ENCODE measurements at places on chromosomes 1 and 21. TPM values are rescaled to one million over a fixed set of nuclear protein-coding genes. Genes with fewer than 3 reads are reported as not detected.

TNFRSF8 gene
- total RNA-seq = not detected

ATP1A4 gene
- total RNA-seq = not detected

KDF1 gene
- total RNA-seq = not detected

RAP1GAP gene
- total RNA-seq = 3.8 TPM

CD247 gene
- not detected for total RNA-seq

GRCh38 chr1:155073377-155074242 lies 5.0 kb upstream of the EFNA3 start:
- no peak for DNase-seq

DNA sequence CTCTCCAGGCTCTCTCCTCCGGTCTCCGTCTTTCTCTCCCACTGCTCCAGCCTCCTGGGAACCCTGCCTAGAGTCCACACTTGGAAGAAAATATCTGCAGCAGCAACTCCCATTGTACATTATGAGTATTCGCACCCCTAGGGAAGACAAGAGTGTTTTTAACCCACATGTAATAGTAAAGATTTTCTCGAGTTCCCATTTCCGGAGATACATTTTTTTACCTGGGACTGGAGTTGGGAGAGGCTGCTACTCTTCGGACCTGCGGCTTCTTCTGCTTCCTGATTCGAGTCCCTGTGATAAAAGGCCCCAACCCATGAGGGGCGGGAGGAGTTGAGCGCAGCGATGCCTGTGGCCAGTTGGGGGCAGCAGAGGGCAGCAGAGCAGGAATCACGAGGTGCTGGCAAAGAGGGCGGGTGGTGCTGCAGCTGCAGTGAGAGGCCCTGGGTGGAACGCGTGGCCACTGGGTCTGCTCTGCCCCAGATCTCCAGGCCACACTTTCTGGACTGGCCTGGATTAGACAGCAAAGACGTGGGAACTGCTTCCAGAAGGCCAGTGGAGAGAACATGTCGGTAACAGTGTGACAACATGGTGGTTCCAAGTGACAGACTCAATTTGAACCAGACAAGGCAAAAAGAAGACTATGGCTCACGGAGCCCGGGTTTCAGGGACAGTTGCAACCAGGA lies 221.0 kb upstream of the CSF3R start:
- DNase-seq = no peak

DNA sequence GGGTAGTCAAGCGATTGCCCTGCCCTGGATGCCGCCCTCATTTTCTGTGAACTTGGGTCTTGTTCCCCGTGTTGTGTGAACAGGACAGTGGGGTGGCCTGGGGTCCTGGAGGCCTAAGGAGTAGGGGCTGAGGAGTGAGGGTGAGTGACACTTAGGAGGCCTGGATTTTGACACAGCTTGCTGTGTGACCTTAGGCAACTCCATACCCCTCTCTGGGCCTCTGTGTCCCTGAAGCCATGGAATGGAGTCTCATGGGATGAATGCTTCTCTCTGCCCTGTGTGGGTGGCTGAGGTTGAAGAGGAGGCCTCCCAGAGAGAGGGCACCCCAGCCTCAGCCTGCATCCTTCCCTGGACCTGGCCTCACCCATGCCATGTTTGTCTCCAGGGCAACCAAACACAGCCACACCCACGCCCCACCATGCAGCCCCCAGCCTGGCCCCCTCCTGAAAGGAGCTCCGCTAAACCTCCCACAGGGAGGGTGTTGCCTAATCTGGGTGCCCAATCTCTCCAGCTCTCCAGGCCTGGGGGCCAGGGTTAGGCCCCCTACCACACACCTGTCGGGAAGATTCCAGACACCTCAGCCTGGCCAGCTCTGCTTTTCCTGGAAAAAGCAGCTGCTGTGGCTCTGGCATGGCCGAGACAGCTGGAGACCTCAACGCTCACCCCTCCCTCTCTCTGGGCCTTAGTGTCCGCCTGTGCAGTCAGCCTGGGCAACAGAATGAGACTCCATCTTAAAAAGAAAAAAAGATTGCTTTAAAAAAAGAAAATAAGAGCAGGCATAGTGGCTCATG lies 9.9 kb downstream of the MYOM3 start:
- no peak for DNase-seq

DNA sequence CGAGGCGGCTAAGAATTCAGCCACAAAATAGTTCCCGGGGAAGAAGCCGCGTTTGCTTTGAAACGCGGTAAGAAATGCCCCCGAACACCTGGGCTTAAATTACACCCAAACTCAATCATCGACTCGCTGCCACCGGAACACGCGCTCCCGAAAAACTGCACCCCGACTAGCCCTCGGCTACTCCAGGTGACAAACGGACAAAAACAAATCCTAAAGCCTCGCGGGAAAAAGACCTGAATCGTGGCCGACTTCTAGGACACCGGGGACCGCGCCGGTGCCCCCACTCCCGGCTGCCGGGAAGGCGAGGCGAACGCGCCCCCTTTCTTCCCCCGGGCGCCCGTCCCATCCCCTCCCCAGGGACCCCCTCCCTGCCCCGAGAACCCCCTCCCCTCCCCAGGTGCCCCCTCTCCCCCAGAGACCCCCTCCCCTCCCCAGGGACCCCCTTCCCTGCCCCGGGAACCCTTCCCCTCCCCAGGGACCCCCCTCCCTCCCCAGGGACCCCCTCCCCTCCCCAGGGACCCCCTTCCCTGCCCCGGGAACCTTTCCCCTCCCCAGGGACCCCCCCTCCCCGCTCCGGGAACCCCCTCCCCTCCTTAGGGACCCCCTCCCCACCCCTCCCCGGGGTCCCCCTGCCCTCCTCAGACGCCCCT lies 628 bp downstream of the C1orf159 start:
- DNase-seq = no peak

DNA sequence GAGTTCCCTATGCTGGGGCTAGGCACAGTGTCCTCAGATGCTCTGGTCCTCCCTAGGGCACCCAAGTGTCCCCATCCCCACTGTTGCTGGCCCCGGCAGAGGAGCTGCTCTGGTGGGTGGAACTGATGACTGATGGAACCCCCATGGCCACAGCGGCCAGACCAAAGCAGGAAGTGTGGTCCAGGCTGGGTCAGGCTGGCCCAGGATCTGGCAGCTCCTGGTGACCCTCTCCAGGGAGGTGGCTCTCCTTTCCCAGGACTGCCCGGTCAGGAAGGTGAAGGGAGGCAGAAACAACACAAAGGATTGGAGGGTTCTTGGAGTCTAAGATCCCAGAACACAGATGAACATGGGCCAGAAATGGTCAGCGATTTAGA lies 1.1 kb downstream of the NKAIN1 start:
- DNase-seq = no peak

DNA sequence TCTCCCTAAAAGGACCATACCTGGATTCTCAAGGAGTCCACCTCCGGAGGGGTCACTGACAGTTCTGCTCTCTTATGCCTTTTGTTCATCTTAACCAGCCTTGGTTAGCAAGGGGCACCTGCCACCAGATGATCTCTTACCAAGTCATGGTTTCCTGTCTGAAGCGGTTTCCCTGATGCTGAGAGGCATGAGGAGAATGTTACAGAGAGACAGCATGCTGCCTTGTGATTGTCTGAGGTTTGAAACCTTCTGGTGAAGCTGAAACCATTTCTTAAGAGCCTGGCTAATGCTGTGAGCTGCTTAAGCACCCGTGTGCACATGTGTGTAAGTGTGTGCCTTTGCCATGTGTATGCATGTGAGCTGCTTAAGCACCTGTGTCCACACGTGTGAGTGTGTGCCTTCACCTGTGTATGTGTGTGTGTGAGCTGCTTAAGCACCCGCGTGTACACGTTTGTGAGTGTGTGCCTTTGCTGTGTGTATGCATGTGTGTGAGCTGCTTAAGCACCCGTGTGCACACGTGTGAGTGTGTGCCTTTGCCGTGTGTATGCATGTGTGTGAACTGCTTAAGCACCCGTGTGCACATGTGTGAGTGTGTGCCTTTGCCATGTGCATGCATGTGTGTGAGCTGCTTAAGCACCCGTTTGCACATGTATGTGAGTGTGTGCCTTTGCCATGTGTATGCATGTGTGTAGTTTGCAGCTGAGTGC lies 136.4 kb upstream of the COL6A1 start:
- DNase-seq = no peak

- DNase-seq = peak; percentile 34
Measured at GRCh38 chr1:224783006-224783651, 146.3 kb upstream of the DNAH14 start.

DNA sequence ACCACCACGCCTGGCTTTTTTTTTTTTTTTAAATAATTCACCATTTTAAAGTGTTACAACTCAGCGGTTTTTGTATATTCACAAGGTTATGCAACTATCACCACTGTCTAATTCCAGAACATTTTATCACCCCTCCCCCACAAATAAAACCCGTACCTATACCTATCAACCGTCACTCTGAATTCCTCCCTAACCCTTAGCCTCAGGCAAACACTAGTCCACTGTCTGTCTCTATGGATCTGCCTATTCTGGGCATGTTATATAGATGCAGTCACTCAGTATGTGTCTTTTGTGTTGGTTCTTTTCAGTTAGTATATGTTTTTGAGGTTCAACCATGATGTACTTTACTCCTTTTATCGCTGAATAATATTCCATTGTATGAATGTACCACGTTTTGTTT lies 19.3 kb upstream of the GRHL3 start:
- DNase-seq = no peak

GRCh38 chr1:110339407-110340206 lies 430 bp downstream of the RBM15 start:
- DNase-seq = no peak
